ENCODE measurements at places on chromosomes 2 and 18. TPM values are rescaled to one million over a fixed set of nuclear protein-coding genes. Genes with fewer than 3 reads are reported as not detected.

Gene GPR45
- not detected for total RNA-seq

Gene RUFY4
- total RNA-seq, result not detected

Gene CCDC148
- total RNA-seq, result 0.69 TPM

Gene IL36B
- not detected for total RNA-seq

Gene HNMT
- total RNA-seq, result 62.3 TPM

Gene MAP2
- total RNA-seq, result 6.0 TPM

Gene SLC39A10
- total RNA-seq, result 52.8 TPM

Gene ALPI
- total RNA-seq, result not detected

Gene PER2
- total RNA-seq, result 0.73 TPM

Gene POTEF
- total RNA-seq, result not detected

Gene SCRN3
- total RNA-seq, result 27.3 TPM

Gene RAX
- not detected for total RNA-seq

Gene IL36G
- not detected for total RNA-seq

Gene LPIN2
- 13.9 TPM for total RNA-seq

Gene GKN2
- not detected for total RNA-seq

Gene WNT10A
- not detected for total RNA-seq

Gene ANKRD30B
- total RNA-seq, result 3.1 TPM

Gene NRP2
- 419 TPM for total RNA-seq

Gene DIS3L2
- 56.4 TPM for total RNA-seq

Gene KLHL29
- total RNA-seq, result 15.6 TPM

Gene MAP3K19
- total RNA-seq, result not detected

Gene IL1F10
- not detected for total RNA-seq

Gene RPS27A
- 410 TPM for total RNA-seq

Gene MARCHF4
- total RNA-seq, result not detected

Gene ST8SIA5
- 0.33 TPM for total RNA-seq

Gene SPC25
- total RNA-seq, result 11.7 TPM

Gene TUBB8B
- total RNA-seq, result not detected

Gene LYG2
- not detected for total RNA-seq

Gene UGT1A4
- not detected for total RNA-seq

Gene ZNF521
- 24.0 TPM for total RNA-seq

Gene FAM161A
- 4.3 TPM for total RNA-seq

Gene RAB6D
- not detected for total RNA-seq

Gene NEU2
- total RNA-seq, result not detected

Gene CDCA7
- total RNA-seq, result 22.0 TPM

Gene NT5DC4
- total RNA-seq, result not detected

Gene TNFAIP6
- 66.1 TPM for total RNA-seq
